ENCODE measurements at places on chromosomes 12 and 14.

GRCh38 chr12:41277100-41277945 is 89.2 kb downstream of the PDZRN4 start:
- no peak for DNase-seq

DNA sequence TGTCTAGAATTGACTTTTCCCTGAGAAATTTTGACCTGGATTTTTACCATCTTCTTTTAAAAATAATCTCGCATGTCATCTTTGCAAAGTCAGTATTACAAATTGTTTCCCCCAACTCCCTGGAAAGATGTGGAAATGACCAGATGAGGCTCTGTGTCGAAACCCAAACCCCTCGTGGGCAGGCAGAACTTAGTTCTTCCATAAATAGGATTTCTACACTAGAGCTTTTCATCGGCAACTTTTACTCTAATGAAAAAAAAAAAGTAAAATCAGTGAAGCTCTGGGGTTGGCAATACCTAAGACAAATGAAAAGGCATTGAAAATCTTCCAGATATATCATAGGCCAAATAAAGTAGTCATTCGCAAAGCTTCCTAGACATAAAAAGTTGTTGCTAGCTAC is 17.0 kb downstream of the SSPN start:
- no peak for DNase-seq

GRCh38 chr14:76977793-76978720 is 50.5 kb downstream of the IRF2BPL start:
- no peak for DNase-seq

- DNase-seq = no peak
Observed at GRCh38 chr14:31926123-31926522, 151.0 kb upstream of the ARHGAP5 start.

GRCh38 chr12:3473171-3473570 is 17.8 kb upstream of the PRMT8 start:
- no peak for DNase-seq

DNA sequence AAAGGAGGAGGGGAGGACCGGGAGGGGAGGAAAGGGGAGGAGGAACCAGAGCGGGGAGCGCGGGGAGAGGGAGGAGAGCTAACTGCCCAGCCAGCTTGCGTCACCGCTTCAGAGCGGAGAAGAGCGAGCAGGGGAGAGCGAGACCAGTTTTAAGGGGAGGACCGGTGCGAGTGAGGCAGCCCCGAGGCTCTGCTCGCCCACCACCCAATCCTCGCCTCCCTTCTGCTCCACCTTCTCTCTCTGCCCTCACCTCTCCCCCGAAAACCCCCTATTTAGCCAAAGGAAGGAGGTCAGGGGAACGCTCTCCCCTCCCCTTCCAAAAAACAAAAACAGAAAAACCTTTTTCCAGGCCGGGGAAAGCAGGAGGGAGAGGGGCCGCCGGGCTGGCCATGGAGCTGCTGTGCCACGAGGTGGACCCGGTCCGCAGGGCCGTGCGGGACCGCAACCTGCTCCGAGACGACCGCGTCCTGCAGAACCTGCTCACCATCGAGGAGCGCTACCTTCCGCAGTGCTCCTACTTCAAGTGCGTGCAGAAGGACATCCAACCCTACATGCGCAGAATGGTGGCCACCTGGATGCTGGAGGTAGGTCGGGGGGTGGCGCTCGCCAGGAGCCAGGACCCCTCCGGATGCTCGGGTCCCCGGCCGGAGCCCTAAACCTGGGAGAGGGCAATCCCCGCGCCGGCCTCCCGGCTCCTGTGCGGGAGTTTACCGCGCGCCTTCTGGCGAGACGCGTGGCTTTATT is at the start of gene CCND2:
Gene CCND2 (plus strand): TSS at position 111 of the 744 bp plus-strand sequence. CDS start 279 bp downstream, at position 390.
- no peak for DNase-seq

DNA sequence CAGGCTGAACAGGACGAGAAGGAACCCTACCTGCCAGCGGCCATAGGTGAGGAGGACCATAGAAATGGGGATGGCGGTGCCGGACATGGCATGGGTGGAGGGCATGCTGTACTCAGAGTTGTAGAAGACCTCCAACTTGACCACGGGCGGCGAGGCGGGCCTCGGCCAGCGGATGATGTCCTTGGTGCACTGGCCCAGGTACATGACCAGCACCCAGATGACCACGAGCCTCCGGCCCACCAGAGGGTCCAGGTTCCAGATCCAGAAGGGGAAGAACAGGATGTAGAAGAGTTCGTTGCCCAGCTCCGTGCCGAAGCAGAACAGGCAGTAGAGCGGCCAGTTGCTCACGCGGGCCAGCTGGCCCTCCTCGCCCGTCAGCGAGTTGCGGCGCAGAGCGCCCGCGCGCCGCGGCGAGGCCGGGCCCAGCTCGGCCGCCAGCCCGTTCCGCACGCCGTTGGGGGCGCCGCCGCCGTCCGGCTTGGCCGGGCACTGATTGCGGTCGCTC is 582 bp downstream of the SGPP1 start:
- peak; percentile 30 for DNase-seq

- no peak for DNase-seq
Observed at GRCh38 chr12:56206452-56207166, 15.1 kb downstream of the RNF41 start.

DNA sequence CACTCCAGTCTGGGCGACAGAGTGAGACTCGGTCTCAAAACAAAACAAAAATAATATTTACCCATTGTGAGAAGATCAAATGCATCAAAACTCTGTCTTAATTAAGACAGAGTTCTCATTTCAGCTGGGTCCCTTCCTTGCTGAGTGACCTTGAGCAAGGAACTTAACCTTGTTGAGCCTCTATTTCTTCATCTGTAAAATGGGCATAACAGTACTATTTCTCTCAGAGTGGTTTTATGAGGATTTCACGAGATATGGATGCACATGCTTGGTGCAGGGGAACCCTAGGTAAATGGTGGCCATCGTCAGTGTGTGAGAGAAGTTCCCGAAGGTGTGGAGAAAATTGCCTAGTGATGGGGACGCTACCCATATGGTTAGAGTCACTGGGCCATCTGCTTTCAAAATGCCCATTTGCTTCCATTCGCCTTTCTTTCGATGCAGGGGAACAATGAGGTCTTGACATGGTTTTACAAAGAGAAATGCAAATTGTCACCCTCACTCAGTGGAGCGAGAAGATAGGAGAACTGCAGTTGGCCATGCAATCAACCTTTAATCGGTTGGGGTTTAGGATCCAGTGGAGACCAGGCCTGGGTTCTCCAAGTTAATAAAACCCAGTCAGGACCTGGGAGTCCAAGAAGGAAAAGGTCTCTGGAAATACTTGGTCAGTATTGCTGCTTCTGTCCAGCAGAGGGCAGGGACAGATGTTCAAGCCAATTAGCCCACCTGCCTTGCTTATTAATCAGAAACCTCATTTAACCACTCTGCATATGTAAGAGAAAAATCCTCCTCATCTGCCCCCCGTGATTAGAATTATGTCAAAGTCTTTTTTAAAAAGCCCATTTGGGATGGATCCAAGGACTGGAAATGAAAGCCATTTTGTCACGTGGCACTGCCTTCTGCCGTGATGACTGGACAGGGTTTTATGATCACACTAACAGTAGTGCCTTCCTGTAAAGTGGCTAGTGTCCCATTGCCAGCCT is 37.2 kb downstream of the CFAP251 start:
- no peak for DNase-seq

DNA sequence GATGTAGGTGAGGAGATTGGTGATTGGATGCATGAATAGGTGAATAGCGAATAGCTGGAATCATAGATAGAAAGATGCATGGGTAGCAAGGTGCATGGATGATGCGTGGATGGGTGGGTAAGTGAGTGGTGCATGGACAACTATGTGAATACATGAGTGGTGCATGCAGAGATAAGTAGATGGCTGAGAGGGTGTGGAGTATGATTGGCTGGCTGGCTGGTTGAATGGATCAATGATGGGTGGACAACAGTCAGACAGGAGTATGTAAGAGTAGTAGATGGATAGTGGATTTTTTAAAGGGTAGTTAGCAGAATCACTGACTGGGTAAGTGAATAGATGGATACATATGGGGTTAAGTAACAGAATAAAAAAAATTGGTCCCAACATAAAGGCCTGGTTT is 33.9 kb downstream of the SERPINA3 start:
- no peak for DNase-seq

- no peak for DNase-seq
Observed at GRCh38 chr12:28021704-28022103, 49.2 kb upstream of the PTHLH start.

DNA sequence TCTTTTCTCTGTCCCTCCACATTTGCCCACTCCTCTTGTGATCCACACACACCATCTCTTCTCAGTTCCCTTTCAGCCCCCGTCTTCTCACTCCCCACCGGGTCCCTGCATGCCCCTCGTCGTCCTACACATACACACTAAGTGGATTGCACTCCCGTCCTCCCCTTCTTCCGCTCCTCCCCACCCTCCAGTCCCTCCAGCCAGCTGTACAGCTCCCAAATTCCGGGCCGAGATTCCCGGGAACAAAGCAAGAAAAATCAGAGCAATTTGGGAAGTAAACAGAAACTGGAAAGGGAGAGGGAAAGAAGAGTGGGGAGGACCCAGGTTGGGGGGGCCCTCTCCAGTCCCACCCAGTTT is 282 bp upstream of the IGFBP6 start:
- DNase-seq = no peak

GRCh38 chr14:36657399-36658122 is 4.1 kb upstream of the PAX9 start:
- no peak for DNase-seq

DNA sequence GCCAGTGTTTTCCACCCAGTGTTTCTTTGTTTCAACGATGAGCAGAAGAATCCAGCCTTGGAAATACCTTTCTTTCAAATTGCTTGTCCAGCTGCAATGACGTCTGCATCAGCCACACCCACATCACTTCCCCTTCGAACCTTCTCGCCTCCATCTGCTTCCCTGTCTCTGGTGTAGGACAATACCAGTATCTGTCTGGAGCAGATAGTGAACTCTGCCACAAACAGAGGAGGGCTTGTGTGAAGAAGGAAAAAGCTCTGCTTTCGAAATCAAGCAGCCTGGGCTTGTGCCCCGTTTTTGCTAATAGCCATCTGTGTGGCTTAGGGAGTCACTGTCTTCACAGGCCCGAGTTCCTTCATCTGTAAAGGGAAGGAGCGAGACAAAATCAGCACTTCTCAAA is 415.4 kb downstream of the ZFP36L1 start:
- DNase-seq = peak; percentile 27

Data from substantia nigra (tissue), 51 donors.